ENCODE measurements at places on chromosomes 2 and 18.
A peak's percentile ranks its signal among the peaks of the same experiment; 100 is the strongest.

GRCh38 chr18:30280861-30281470 is 761.6 kb downstream of the DSC3 start:
- no peaks in the 10 kb centered on the region for H3K36me3 ChIP-seq
- DNase-seq: no peak
- H3K4me1 ChIP-seq: peaks cover 3% of the 10 kb centered on the region
- H3K27me3 ChIP-seq: no peaks in the 10 kb centered on the region

GRCh38 chr2:127154396-127154795 is 47.4 kb upstream of the BIN1 start:
- no peak overlapping the region for H3K4me3 ChIP-seq
- DNase-seq: no peak
- no peaks in the 10 kb centered on the region for H3K4me1 ChIP-seq
- H3K27ac ChIP-seq: no peak overlapping the region
- H3K27me3 ChIP-seq: no peaks in the 10 kb centered on the region

GRCh38 chr2:127047054-127047453 is 59.9 kb downstream of the BIN1 start:
- H3K27ac ChIP-seq: no peak overlapping the region
- H3K4me3 ChIP-seq: no peak overlapping the region
- H3K4me1 ChIP-seq: peaks cover 5% of the 10 kb centered on the region
- H3K36me3 ChIP-seq: peaks cover 3% of the 10 kb centered on the region
- peaks cover 3% of the 10 kb centered on the region for H3K27me3 ChIP-seq

DNA sequence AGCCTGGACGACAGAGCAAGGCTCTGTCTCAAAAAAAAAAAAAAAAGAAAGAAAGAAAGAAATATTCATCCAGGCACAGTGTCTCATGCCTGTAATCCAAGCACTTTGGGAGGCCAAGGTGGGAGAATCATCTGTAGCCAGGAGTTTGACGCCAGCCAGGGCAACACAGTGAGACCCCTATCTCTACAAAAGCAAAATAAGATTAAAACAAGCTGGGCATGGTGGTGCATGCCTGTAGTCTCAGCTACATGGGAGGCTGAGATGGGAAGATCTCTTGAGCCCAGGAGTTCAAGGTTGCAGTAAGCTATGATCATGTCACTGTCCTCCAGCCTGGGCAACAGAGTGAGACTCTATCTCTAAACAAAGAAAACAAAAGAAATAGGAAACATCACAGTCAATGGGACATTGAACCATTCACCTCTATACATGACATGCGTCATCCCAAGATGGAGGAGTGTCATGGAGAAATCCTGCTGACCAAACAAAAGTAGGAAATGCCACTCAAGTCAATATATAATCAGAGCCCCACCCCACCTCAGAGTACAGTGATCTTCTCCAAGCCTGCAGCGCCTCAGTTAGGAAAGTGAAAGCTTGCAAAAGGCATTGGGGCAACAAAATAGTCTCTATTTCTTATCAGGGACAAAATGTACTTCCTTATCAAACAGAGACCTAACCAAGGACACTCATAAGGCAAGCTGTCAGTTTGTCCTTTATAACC is 9.8 kb downstream of the FEV start:
- no peak overlapping the region for H3K4me3 ChIP-seq
- peaks cover 4% of the 10 kb centered on the region for H3K4me1 ChIP-seq
- H3K36me3 ChIP-seq: no peaks in the 10 kb centered on the region
- peaks cover 5% of the 10 kb centered on the region for H3K27me3 ChIP-seq

- H3K36me3 ChIP-seq: no peaks in the 10 kb centered on the region
- no peak overlapping the region for H3K27ac ChIP-seq
- no peak overlapping the region for H3K4me3 ChIP-seq
- no peak for DNase-seq
Measured at GRCh38 chr2:46340740-46341420, 43.7 kb downstream of the EPAS1 start.

- no peak for DNase-seq
- no peaks in the 10 kb centered on the region for H3K27me3 ChIP-seq
- no peaks in the 10 kb centered on the region for H3K36me3 ChIP-seq
- no peak overlapping the region for H3K27ac ChIP-seq
Measured at GRCh38 chr2:165876712-165877111, 76.9 kb downstream of the TTC21B start.

- H3K4me3 ChIP-seq: no peak overlapping the region
- H3K4me1 ChIP-seq: peaks cover 2% of the 10 kb centered on the region
- no peaks in the 10 kb centered on the region for H3K27me3 ChIP-seq
- DNase-seq: no peak
- H3K27ac ChIP-seq: no peak overlapping the region
- no peaks in the 10 kb centered on the region for H3K36me3 ChIP-seq
Measured at GRCh38 chr18:64134044-64134747, 14.7 kb downstream of the LINC00305 start.

- no peak overlapping the region for H3K27ac ChIP-seq
- no peaks in the 10 kb centered on the region for H3K36me3 ChIP-seq
- H3K4me1 ChIP-seq: peaks cover 11% of the 10 kb centered on the region
- no peak for DNase-seq
Measured at GRCh38 chr2:85523903-85524335, 15.0 kb upstream of the MAT2A start.

DNA sequence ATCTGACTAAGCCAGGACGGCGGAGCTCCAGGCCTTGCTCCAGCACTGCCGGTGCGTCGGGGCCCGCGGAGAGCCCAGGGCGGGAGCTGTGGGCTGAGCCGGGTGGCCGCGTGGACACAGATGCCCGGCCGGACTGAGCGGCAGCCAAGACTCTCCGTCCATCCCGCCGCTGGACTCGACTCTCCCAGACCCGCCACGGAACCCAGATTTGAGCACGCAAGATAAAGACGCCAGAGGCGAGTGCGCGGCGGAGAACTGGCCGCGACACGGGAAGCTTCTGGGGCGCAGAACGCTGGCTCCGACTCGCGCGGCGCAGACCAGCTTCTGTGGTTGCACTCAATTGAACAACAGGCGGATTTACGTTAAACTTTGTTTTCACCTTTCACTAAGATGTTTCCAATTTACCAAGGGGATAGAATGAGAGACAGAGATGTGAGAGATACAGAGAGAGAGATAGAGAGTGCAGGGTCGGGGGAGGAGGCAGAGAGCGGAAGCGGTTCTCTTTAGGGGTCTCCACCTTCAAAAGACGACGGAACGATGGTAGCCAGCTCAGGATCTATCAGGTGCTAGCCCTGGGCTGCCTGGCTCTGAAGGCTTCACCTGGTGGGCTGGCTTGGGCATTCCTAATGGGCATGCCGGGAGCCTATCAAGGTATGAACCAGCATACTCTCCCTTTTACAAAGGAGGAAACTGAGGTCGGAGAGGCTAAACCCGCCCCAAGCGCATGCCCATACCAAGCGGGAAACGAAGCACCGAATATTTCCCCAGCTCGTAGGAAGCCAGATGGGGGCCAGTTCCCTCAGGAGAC is 10.4 kb upstream of the EN1 start:
- H3K27me3 ChIP-seq: peaks cover 34% of the 10 kb centered on the region
- H3K27ac ChIP-seq: no peak overlapping the region
- DNase-seq: peak; percentile 36
- peak overlapping the region; percentile 51 for H3K4me3 ChIP-seq
- no peaks in the 10 kb centered on the region for H3K36me3 ChIP-seq

DNA sequence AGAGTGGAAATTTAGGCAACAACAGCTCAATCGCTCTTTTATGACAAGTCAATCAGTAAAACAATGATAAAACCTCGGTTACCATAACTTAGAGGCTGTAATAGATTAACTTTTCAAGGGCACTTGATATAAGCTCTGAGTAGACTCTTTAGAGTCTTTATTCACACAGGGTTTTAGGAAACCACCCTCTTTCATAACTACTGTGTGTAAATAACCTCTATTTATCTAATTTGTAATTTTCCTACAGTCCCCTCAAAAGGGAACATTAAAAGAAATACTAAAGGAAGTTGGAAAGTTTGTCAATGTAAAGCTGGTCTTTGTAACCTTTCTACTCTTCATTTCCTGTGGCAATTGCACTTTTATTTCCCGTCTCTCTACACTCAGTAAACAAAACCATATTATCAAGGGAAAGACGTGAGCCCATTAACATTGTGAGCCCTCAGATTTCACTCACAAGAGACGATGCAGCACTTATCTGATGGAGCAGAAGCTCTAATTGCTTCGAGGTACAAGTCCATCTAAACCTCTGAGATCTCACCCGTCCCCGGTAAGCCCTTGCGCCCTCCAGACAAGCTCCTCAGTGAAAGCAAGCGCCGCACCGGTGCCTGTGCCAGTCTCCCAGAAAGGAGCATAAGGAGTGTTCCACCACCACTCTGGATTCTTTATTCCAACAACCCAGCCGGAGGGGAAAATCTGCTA is 1.1 kb upstream of the HOXD1 start:
- H3K36me3 ChIP-seq: peaks cover 7% of the 10 kb centered on the region
- no peak overlapping the region for H3K27ac ChIP-seq
- H3K27me3 ChIP-seq: peaks cover 21% of the 10 kb centered on the region
- no peaks in the 10 kb centered on the region for H3K4me1 ChIP-seq
- peak overlapping the region; percentile 77 for H3K4me3 ChIP-seq
- peak; percentile 31 for DNase-seq

- H3K36me3 ChIP-seq: peaks cover 1% of the 10 kb centered on the region
- no peak for DNase-seq
- no peak overlapping the region for H3K4me3 ChIP-seq
- H3K4me1 ChIP-seq: no peaks in the 10 kb centered on the region
- no peak overlapping the region for H3K27ac ChIP-seq
Measured at GRCh38 chr2:88227446-88227845, 57.3 kb downstream of the THNSL2 start.

GRCh38 chr2:25184254-25184653 is 15.9 kb upstream of the POMC start:
- H3K4me1 ChIP-seq: peaks cover 8% of the 10 kb centered on the region
- no peak overlapping the region for H3K27ac ChIP-seq
- no peaks in the 10 kb centered on the region for H3K27me3 ChIP-seq
- H3K4me3 ChIP-seq: no peak overlapping the region

DNA sequence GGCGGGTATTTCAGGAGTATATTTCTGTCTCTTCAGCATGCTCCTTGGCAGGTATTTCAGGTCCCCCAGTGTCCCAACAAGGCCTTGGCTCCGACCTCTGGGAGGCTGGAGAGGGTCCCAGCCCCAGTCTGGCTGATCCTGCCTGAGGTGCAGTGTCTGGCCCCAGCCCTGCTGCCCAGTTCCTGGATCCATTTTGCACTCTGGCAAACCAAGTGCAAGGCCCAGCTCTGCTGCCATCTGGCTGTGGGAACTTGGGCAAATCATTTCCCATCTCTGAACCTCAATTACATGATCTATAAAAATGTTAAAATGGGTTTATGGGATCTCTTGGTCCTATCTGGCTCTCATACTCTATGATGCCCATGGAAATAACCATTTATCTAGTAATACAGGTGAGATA is 63.6 kb downstream of the ZBTB7C start:
- H3K27ac ChIP-seq: no peak overlapping the region
- peaks cover 33% of the 10 kb centered on the region for H3K4me1 ChIP-seq
- no peak overlapping the region for H3K4me3 ChIP-seq
- H3K27me3 ChIP-seq: peaks cover 8% of the 10 kb centered on the region

DNA sequence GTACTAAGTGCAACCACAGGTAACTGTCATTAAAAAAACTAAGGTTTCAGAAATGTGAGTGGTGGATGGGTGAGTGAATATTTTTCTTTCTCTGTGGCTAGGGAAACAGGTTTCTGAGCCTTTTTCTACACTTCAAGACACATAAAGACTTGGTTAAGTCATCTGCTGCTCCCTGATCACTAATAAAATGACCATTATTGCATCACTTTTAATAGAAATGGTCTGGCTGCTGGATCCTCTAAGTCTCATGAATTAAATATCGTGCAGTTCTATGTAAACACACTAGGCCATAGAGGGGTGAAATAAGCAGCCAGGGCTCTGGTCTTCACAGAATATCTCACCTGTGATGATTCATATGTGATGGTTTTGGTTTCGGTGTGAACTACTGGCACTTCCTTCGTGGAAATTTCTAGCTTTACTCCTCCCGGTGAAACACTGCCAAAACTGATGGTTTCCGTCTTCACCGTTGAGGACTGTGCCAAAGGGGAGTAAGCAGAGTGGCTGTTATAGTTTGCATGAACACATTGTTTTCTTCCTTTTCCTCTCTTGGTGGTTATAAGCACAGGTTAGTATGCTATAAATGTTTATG is 100.4 kb upstream of the ZBTB14 start:
- peaks cover 2% of the 10 kb centered on the region for H3K27me3 ChIP-seq
- no peak overlapping the region for H3K4me3 ChIP-seq
- peaks cover 6% of the 10 kb centered on the region for H3K4me1 ChIP-seq
- no peak for DNase-seq
- peaks cover 20% of the 10 kb centered on the region for H3K36me3 ChIP-seq

- no peaks in the 10 kb centered on the region for H3K27me3 ChIP-seq
- peaks cover 21% of the 10 kb centered on the region for H3K4me1 ChIP-seq
- DNase-seq: no peak
Measured at GRCh38 chr2:6934758-6935651, 17.8 kb downstream of the RNF144A start.

- no peak overlapping the region for H3K27ac ChIP-seq
- peaks cover 17% of the 10 kb centered on the region for H3K36me3 ChIP-seq
- no peaks in the 10 kb centered on the region for H3K4me1 ChIP-seq
- H3K4me3 ChIP-seq: no peak overlapping the region
- DNase-seq: no peak
Measured at GRCh38 chr2:162490761-162491470, 147.0 kb downstream of the GCA start.

DNA sequence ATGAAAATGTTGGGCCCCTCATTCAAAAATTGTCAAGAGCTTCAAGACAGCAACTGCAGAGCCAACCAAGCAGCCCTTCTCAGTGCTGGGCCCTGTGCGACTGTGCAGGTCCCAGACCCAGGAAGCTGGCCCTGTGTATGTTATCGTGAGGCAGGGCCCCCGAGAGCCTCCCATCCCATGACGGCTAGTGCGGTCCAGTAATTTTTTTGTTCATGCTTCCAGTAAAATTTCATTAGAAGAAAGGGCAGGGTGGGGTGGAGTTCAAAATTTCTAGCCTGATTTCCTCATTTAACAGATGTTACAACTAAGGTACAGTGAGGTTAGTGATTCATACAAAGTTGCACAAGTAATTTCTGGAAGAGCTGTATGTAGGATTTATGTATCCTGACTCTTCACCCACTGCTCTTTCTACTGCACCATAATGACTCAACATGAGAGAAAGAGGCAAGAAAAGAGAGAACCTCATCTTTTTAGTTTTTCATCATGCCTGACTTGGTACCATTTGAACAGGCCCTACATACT is 105.5 kb downstream of the ZEB2 start:
- no peak overlapping the region for H3K27ac ChIP-seq
- no peaks in the 10 kb centered on the region for H3K27me3 ChIP-seq
- peaks cover 6% of the 10 kb centered on the region for H3K4me1 ChIP-seq
- DNase-seq: no peak

GRCh38 chr2:36294316-36294721 is 61.3 kb upstream of the CRIM1 start:
- H3K36me3 ChIP-seq: no peaks in the 10 kb centered on the region
- H3K4me1 ChIP-seq: no peaks in the 10 kb centered on the region
- H3K27ac ChIP-seq: no peak overlapping the region
- H3K4me3 ChIP-seq: no peak overlapping the region

DNA sequence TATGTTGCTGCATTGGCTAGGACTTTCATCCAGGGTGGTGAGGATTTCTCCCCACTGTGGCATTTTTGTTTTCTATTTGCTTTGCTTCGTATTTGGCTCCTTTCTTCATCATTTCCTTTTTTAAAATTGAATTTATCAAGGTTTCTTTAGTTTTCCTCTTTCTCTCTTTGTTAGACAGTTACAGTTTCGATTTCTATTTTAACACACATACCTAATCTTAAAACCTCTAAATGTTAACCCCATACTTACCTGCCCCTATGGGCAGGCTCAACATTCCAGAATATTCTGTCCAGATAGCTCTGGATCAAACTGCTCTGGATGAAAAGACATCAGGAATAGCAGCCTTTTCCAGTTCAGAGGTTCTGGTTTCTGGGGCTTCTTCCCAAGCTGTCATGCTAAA is 49.2 kb downstream of the DIPK1C start:
- peaks cover 4% of the 10 kb centered on the region for H3K36me3 ChIP-seq
- no peaks in the 10 kb centered on the region for H3K27me3 ChIP-seq
- no peak for DNase-seq
- no peaks in the 10 kb centered on the region for H3K4me1 ChIP-seq
- H3K4me3 ChIP-seq: no peak overlapping the region

All from glutamatergic neuron (in vitro differentiated cells).